ENCODE measurements at places on chromosomes 7 and 10. TPM values are rescaled to one million over a fixed set of nuclear protein-coding genes. Genes with fewer than 3 reads are reported as not detected.

DNA sequence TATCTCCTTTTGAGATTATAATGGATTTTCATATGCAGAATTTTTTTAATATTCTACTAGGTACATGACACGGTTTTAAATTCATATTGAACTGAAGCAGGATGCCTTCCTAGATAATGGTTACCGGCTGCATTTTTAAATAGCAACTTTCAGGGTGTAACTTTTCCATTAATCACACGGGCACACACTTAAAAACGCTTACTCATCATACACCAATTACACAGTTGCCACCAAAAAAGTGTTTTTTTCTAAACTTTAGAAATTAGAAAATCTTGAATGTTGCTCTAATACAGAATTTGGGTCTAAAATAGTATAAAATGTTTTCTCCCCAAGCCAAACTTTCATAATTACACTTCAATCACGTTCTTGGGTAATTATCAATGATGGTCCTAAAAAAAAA is 149.1 kb upstream of the RNF32 start:
- no peak for DNase-seq
- H3K36me3 ChIP-seq: no peaks in the 10 kb centered on the region
- no peak overlapping the region for H3K4me3 ChIP-seq
- no peak overlapping the region for H3K27ac ChIP-seq

DNA sequence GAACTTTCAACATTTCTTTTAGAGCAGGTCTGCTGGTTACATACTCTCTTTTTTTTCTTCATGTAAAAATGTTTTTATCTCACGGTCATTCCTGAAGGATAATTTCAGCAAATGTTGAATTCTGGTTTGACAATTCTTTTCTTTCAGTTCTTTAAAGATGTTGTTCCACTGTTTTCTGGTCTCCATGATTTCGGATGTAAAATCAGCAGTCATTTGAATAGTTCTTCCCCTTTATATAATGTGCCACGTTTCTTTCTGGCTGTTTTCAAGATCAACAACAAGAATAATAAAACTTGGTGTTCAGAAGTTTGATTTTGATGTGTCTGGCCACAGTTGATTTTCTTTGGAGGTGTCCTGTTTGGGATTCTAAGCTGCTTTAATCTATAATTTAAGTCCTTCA is 14.0 kb upstream of the MRPS33 start:
- DNase-seq: no peak
- no peaks in the 10 kb centered on the region for H3K36me3 ChIP-seq
- no peak overlapping the region for H3K27ac ChIP-seq
- no peaks in the 10 kb centered on the region for H3K4me1 ChIP-seq

DNA sequence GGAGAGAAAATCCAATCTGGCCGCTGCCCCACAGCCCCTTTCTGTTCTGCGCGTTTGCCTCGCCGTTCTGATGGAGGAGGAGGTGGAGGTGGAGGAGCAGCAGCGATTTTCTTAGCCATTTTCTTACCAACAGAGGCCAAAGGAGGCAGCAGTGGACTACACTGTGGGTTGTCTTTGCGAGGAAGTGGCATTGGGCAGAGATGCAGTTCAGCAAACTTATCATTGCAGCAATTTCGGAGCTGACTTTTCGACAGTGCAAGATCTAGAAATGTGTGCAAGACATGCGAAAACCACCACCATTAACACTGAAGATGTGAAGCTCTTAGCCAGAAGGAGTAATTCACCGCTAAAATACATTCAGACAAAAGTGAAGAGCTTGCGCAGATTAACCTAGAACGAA is 1.9 kb upstream of the ARL4A start:
- H3K4me1 ChIP-seq: no peaks in the 10 kb centered on the region
- H3K27me3 ChIP-seq: no peaks in the 10 kb centered on the region
- H3K36me3 ChIP-seq: no peaks in the 10 kb centered on the region
- DNase-seq: peak; percentile 63
- H3K4me3 ChIP-seq: no peak overlapping the region

GRCh38 chr7:71442492-71443190 is 310.7 kb downstream of the GALNT17 start:
- H3K4me3 ChIP-seq: no peak overlapping the region
- H3K4me1 ChIP-seq: no peaks in the 10 kb centered on the region
- no peak for DNase-seq
- no peak overlapping the region for H3K27ac ChIP-seq
- no peaks in the 10 kb centered on the region for H3K36me3 ChIP-seq

DNA sequence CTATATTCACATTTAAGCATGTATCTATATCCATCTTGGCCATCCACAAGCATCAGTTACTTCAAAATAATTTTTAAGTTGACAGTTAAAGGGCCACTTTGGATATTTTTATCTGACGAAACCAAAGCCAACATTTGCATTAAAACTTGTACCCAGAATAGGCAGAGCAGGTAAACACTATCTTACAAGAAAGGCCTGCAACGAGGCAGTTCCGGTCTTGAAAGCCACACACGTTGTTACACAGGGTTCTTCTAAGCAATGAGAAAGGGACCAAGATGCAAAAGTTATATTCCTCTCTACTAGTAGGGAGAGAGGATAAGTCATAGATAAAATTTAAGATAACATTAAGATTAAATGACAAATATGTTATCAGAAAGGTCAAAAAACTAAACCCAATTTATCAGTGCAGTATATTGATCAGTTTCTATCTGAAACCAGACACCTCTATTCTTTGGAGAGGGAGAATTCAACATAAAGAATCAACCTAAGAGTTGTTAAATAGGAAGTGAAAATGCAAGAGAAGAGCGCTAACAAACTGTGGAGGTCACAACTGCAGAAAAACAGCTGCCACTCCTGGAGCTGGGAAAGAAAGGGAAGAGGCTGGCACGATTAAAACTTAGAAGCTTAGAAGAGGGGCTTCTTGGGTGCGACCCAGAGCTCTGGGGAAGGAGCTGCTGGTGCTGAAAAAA is 701.3 kb downstream of the TNS3 start:
- H3K36me3 ChIP-seq: no peaks in the 10 kb centered on the region
- H3K27ac ChIP-seq: no peak overlapping the region
- H3K4me1 ChIP-seq: no peaks in the 10 kb centered on the region
- H3K4me3 ChIP-seq: no peak overlapping the region
- H3K27me3 ChIP-seq: no peaks in the 10 kb centered on the region
- no peak for DNase-seq

- H3K4me3 ChIP-seq: no peak overlapping the region
- H3K4me1 ChIP-seq: no peaks in the 10 kb centered on the region
- H3K27me3 ChIP-seq: no peaks in the 10 kb centered on the region
Observed at GRCh38 chr7:149562602-149563001, 65.0 kb upstream of the ZNF746 start.

DNA sequence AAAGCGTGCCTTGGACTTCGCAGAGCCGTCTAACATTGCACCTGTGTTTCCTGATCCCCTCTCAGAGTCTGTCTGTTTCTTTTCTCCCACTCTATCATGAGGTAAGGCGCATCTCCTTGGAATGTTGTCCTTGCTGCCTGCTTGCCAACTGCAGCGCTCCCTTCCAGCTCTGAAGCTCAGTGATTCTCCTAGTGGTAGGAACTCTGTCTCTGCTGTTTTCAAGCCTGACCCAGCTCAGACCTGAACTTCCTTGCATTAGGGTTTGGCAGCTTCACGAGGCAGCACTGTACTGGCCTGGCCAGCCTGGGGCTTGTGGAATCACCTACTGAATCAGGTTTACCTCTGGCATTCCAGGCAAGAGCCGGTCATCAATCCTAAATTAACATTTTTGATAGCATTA is 123.9 kb downstream of the CREB5 start:
- H3K4me3 ChIP-seq: no peak overlapping the region
- DNase-seq: no peak
- H3K36me3 ChIP-seq: no peaks in the 10 kb centered on the region
- no peaks in the 10 kb centered on the region for H3K27me3 ChIP-seq
- no peak overlapping the region for H3K27ac ChIP-seq

DNA sequence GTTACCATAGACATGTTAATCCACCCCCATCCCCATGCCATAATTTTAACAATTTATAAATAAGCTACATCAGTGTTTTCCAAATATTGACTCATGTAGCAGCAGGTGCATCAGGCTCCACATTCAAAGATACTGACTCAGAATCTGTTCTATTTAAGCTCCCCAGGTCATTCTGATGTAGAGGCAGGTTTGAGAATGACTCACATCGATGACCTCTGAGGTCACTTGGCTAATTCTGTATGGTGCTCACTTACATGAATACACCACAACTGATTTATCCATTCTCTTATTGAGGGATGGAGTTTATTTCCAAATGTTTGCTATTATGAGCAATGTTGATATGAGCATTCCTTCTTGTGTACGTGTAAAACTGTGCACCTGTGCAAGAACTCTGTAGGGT is 1159.0 kb downstream of the TYW1 start:
- H3K4me3 ChIP-seq: no peak overlapping the region
- no peaks in the 10 kb centered on the region for H3K4me1 ChIP-seq
- H3K36me3 ChIP-seq: no peaks in the 10 kb centered on the region
- H3K27me3 ChIP-seq: no peaks in the 10 kb centered on the region

DNA sequence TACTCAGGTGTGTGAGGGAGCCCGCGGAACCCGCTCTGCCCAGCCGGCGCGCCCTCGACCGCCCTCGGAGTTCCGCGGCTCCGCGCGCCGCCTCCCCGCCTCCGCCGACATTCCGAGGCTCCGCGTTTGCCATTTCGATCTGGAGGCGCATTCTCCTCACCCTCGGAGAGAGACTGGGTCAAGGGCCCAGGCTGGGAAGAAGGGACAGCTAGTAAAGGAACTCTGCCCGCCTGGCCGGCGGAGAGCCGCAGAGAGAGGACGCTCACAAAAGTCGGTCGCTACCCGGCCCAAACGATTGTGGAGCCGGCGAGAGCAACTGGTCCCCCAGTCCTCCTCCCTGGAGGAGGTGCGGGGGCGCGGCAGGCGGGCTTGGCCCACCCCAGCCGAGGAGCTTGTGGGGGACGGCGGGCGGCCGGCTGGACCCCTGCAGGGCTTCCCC is 74.5 kb upstream of the LEP start:
- H3K36me3 ChIP-seq: no peaks in the 10 kb centered on the region
- peak overlapping the region; percentile 45 for H3K4me3 ChIP-seq
- no peak overlapping the region for H3K27ac ChIP-seq
- no peak for DNase-seq

- no peaks in the 10 kb centered on the region for H3K4me1 ChIP-seq
- no peaks in the 10 kb centered on the region for H3K27me3 ChIP-seq
- H3K27ac ChIP-seq: no peak overlapping the region
Observed at GRCh38 chr10:48324580-48324979, 18.1 kb downstream of the MAPK8 start.

DNA sequence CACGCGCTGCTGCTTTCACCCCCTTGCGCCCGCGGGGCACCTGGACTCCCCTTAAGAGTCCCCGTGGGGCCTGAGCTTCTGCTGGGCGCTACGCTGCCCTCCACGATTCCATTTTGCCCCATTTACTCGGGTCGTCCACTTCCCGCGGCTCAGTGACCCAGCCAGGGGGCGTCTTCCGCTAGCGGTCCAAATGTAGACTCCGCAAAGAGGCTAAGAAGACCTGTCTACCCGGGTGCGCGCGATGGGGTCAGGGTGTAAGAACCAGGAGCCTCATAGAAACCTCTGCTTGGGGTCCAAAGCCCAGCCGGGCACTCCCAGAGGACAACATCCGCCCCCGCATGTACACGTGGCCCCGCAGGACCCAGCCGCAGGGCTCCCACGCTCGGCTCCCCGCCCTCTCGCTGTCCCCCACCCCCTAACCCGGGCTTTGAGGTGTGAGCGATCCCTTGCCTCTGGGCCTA is 5.2 kb upstream of the HMX2 start:
- H3K27ac ChIP-seq: no peak overlapping the region
- peaks cover 4% of the 10 kb centered on the region for H3K4me1 ChIP-seq
- H3K36me3 ChIP-seq: no peaks in the 10 kb centered on the region
- no peak for DNase-seq

- no peak for DNase-seq
- no peak overlapping the region for H3K27ac ChIP-seq
- no peaks in the 10 kb centered on the region for H3K36me3 ChIP-seq
- H3K4me1 ChIP-seq: no peaks in the 10 kb centered on the region
Observed at GRCh38 chr7:33038639-33039038, 23.9 kb downstream of the NT5C3A start.

DNA sequence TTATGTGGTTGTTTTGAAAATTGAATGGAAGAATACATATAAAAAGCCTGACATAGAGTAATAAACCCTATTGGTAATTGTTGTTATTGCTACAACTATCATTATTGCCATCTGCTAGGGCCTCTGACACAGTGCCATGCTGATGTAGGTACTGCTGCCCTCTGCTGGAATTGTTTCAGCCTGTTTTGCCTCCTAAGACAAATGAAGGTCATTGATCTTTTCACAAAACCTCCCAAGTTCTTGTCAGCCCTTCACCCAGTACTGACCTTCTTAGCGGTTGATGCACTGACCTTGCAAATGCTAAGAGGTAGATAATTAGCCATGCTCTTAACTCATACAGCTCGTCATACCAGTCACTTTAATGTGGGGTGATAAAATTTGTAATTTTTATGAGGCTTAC is 975.2 kb downstream of the SORCS1 start:
- H3K4me1 ChIP-seq: no peaks in the 10 kb centered on the region
- peak; percentile 51 for DNase-seq
- H3K27ac ChIP-seq: no peak overlapping the region
- no peak overlapping the region for H3K4me3 ChIP-seq

GRCh38 chr10:103049237-103049636 is 131.1 kb downstream of the CNNM2 start:
- H3K4me1 ChIP-seq: no peaks in the 10 kb centered on the region
- no peaks in the 10 kb centered on the region for H3K36me3 ChIP-seq
- no peak for DNase-seq

CALHM1 gene
- total RNA-seq: not detected

EVX1 gene
- not detected for total RNA-seq

RPP38 gene
- total RNA-seq: 20.1 TPM

PTPRN2 gene
- total RNA-seq: 21.2 TPM
